ENCODE measurements at places on chromosomes 2 and 18.

DNA sequence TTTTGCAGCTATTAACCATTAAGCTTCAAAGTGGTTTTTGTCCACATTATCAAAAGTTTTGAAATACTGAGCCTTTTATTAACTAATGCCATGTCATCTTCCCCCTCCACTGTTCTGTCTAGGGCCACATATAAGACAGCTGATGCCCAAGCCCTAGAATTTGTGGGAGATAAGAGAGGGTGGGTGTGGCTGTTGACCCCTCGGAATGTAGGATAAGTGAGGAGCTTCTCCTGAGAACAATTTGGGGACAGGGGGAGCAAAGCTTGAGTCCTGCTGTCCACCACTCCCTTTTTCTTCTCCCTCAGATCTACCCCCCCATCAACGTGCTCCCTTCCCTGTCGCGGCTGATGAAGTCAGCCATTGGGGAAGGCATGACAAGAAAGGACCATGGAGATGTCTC is 14.3 kb upstream of the ANKRD53 start:
- DNase-seq = no peak

DNA sequence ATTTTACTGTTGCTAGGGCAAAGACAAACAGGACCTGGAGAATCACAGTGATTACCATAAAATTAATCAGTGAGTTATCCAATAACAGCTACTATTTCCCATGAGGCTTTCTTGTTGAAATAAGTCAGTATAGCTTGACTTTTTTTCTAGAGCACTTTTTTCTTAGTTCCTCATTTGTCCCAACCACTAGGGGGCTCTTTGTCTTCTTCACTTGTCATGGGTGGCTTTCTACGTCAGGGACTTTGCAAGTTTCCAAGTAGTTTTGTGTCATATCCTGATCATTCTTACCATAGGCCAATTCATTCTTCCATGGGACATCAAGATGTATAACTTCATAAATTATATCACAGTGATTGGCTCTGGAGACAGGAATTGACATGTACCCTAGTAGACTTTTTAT is 1019.6 kb upstream of the PIK3C3 start:
- no peak for DNase-seq

DNA sequence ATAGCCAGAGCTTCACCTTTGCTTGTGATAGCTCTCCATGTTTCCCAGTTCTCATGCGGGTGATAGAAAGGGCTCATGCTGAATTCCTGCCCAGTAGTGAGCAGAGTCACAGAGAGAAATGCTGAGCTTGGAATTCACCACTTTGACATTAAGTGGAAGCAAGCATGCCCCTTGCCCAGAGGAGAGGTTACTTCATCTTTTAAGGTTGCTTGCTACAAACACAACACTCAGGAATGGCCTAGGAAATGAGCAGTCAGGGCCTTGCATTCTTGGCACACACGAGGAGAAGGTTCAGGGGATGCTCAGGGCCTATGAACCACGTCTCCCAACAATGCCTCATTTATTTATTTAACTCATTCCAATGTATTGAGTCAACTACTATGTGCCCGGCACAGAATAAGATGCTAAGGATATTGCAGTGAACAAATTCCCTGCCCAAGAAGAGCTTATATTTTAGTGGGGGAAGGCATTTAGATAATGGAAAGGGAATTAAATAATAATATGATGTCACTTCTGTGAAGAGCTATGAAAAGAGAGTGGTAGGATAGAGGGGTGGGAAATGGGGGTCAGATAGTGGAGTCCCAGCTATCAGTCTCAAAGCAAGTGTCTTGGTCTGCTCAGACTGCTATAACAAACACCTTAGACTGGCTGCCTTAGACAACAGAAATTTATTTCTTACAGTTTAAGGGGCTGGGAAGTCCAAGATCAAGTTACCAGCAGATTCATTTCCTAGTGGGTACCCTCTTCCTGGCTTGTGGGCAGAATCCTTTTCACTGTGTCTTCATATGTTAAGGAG is 42.1 kb downstream of the DDX18 start:
- DNase-seq = peak; percentile 94

DNA sequence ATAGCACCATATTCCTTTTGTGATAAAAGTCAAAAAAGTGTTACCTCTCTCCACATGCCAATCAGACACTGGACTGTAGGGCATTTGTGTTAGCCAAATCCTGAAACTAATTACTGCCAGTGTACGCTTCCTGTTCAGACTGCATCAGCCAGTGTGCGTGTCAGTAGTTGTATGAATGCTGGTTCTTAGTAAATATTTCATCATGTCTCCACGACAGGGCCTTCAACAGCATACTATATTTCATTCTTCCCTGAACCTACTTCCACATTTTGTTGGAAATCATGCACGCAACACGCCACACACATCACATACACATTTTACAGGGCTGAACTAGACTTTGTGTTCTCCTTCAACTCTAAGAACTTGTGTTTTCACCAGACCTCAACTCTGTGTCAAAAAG is 77.5 kb downstream of the EPB41L3 start:
- no peak for DNase-seq

- no peak for DNase-seq
Observed at GRCh38 chr2:240725671-240726070, 34.0 kb downstream of the AQP12A start.
